ENCODE measurements at places on chromosomes 5 and 9.

- H3K27ac ChIP-seq, result peak overlapping the region; percentile 89
- no peak for DNase-seq
- no peaks in the 10 kb centered on the region for H3K27me3 ChIP-seq
- H3K36me3 ChIP-seq, result no peaks in the 10 kb centered on the region
- H3K4me3 ChIP-seq, result peak overlapping the region; percentile 52
These were observed 758 bp upstream of the PDCD1LG2 start for GRCh38 chr9:5509573-5509972.

- H3K27me3 ChIP-seq, result peaks cover 5% of the 10 kb centered on the region
- no peaks in the 10 kb centered on the region for H3K36me3 ChIP-seq
- DNase-seq, result no peak
- no peak overlapping the region for H3K4me3 ChIP-seq
- no peak overlapping the region for H3K27ac ChIP-seq
These were observed 23.1 kb upstream of the CFAP157 start for GRCh38 chr9:127683723-127684122.

DNA sequence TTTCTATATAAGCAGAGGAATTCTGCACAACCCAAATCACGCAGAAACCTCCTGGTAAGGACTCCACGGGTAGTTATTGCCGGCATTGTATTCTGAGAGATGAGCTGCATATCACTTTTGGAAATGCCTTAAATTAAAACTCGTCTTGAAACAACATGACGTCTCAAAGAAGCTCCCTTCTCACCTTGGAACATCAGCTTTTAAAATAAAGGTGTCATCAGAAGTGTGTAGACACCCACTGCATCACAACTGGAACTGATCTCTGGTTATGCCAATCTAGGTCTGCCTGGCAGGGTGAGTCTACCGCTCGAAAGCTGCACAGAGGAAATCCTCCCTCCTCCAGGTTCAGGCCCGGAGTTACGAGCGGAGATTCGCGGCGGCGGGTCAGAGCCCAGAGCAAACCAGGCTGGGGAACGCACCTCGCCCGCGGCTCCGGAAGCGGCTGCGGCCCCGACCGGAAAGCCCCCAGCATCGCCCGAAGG lies 974 bp upstream of the SLC12A2 start:
- H3K27me3 ChIP-seq, result no peaks in the 10 kb centered on the region
- H3K4me1 ChIP-seq, result peaks cover 56% of the 10 kb centered on the region
- peak overlapping the region; percentile 82 for H3K4me3 ChIP-seq
- peaks cover 29% of the 10 kb centered on the region for H3K36me3 ChIP-seq

DNA sequence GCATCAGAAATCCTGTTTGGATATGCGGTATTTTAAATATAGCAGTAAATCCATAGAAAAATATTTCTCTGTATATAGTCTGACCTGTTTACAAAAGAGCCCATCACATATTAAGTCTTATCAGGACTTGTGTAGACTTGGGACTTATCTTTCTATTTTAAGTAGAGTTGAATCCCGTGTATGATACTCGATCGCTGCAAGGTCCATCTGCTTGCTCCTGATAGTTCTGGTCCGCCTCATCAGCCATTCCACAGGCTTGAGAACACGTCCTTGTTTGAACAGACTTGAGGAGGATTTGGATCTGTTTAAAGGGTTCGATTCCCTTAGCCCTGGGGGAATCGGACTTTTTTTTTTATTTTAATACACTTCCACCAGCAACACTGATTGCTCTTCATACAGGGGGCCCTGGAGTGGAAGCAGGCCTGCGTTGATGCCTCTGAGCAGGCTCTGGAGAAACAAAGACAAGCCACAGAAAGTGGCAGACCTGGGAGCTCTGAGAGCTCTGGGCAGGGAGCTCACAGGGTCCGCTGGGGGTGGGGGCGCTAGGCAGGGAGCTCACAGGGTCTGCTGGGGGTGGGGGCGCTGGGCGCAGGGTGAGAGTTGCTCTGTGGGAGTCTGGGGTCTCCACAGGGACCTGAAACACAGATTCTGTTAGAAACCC lies 112.2 kb downstream of the MVB12B start:
- H3K27me3 ChIP-seq, result no peaks in the 10 kb centered on the region
- no peak overlapping the region for H3K4me3 ChIP-seq
- H3K36me3 ChIP-seq, result peaks cover 9% of the 10 kb centered on the region
- no peak overlapping the region for H3K27ac ChIP-seq

DNA sequence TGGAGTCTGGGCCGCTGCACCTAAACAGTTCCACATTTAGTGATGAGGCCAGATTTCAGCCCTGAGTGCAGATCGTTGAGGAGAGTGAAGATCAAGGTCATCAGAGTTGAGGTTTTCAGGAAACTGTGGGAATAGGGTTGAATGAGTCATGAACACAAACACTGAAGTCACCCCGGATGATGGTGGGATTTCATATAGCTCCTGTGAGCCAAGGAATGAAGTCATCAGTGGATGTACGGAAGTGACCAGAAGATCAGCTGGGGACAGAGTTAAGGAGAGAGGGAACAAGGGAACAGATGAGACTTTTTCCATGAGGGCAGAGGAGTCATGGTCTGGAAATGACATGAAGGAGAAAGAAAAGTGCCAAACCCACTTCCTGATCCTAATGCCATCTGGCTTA lies 36.5 kb downstream of the PALM2AKAP2 start:
- H3K36me3 ChIP-seq, result no peaks in the 10 kb centered on the region
- H3K4me1 ChIP-seq, result no peaks in the 10 kb centered on the region
- H3K27ac ChIP-seq, result no peak overlapping the region
- H3K27me3 ChIP-seq, result no peaks in the 10 kb centered on the region
- H3K4me3 ChIP-seq, result no peak overlapping the region

DNA sequence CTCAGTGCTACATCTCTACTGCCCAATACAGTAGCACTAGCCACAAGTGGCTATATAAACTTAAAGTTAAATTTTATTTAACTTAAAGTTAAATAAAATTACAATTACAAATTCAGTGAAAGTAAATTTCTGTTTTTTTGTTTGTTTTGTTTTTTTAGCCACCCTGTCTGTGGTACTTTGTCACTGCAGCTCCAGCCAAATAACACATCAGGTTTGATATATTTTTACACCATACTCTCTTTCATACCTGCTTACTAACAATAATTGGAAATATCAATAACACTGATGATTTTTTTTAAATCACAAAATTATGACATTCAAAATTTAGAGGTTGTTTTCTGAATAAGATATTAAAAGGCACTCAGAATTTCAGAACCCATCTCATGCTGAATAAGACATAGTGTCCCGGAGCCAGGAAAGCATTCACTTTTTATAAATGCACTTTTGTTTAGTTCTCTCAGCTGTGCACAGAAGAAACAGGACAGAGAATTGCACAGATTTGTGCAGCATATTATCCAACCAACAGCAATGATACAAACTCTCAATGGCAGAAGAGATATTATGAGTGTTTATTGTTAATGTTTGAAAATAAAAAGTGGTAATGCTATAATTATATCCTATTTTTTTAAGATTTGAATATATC lies 92.6 kb downstream of the EDIL3 start:
- no peak for DNase-seq
- H3K27ac ChIP-seq, result no peak overlapping the region
- no peaks in the 10 kb centered on the region for H3K36me3 ChIP-seq
- H3K4me3 ChIP-seq, result no peak overlapping the region

DNA sequence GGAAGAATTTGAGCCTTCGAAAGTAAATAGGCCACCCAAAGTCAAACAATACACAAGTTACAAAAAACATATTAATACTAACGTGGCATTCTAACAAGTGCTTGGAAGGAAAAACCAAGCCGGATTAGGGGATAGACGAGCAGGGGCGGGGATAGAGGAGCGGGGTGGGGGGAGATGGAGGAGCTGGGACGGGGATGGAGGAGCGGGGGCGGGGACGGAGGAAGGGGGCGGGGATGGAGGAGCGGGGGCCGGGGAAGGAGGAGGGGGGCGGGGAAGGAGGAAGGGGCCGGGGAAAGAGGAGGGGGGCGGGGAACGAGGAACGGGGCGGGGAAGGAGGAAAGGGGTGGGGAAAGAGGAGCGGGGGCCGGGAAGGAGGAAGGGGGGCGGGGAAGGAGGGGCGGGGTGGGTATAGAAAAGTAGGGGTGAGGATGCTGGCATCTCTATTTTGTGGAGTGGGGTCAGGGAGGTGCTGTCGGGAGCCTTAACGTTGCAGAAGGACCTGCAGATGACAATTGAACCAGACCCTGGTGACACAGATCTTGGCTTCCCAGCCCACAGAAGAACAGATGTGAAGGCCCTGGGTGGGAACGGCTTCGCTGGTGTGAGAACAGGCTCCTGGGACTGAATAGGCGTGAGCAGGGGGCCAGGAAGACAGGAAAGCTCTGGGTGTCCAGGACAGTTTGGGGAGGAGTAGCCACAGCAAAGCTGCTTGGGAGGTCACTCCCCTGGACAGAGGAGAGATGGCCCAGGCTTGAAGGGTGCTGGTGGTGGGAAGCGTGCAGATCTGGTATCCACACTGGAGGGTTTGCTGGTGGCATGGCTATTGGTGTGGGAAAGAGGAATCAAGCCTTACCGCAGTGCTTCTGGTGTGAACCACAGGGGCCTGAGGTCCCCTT lies 233.3 kb upstream of the DAP start:
- DNase-seq, result no peak
- H3K27ac ChIP-seq, result no peak overlapping the region
- H3K4me3 ChIP-seq, result no peak overlapping the region
- H3K4me1 ChIP-seq, result no peaks in the 10 kb centered on the region

- no peak for DNase-seq
- H3K27me3 ChIP-seq, result peaks cover 29% of the 10 kb centered on the region
- no peaks in the 10 kb centered on the region for H3K36me3 ChIP-seq
- H3K27ac ChIP-seq, result no peak overlapping the region
These were observed 571.9 kb downstream of the PDE4D start for GRCh38 chr5:59321642-59322041.

GRCh38 chr9:37925786-37926736 lies 22.1 kb upstream of the SLC25A51 start:
- H3K27ac ChIP-seq, result no peak overlapping the region
- H3K4me3 ChIP-seq, result no peak overlapping the region
- DNase-seq, result no peak
- H3K4me1 ChIP-seq, result peaks cover 2% of the 10 kb centered on the region
- H3K27me3 ChIP-seq, result peaks cover 35% of the 10 kb centered on the region
- no peaks in the 10 kb centered on the region for H3K36me3 ChIP-seq

DNA sequence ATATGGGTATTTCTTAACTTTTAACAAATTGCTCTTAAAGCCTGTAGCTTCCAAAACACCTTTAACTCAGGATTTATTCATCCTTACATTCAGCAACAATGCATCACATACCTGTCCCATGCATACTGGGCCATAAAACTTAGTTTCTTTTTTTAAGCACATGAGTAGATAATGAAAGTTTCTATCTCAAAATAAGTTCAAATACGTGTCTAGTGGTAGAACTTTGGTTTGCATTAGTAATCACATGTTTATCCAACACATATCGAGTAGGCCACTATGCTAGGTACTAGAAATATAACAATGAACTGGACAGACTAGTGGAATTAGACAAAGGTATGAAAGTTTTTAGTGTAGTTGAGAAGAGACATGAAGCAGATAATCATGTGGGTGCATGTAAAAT lies 99.6 kb downstream of the DOCK2 start:
- H3K36me3 ChIP-seq, result peaks cover 38% of the 10 kb centered on the region
- peak overlapping the region; percentile 69 for H3K27ac ChIP-seq
- H3K4me3 ChIP-seq, result no peak overlapping the region
- no peaks in the 10 kb centered on the region for H3K27me3 ChIP-seq

GRCh38 chr5:177568326-177568725 lies 14.0 kb upstream of the FAM193B start:
- peaks cover 44% of the 10 kb centered on the region for H3K27me3 ChIP-seq
- no peak overlapping the region for H3K4me3 ChIP-seq
- H3K27ac ChIP-seq, result no peak overlapping the region
- no peak for DNase-seq
- peaks cover 2% of the 10 kb centered on the region for H3K36me3 ChIP-seq
- no peaks in the 10 kb centered on the region for H3K4me1 ChIP-seq

DNA sequence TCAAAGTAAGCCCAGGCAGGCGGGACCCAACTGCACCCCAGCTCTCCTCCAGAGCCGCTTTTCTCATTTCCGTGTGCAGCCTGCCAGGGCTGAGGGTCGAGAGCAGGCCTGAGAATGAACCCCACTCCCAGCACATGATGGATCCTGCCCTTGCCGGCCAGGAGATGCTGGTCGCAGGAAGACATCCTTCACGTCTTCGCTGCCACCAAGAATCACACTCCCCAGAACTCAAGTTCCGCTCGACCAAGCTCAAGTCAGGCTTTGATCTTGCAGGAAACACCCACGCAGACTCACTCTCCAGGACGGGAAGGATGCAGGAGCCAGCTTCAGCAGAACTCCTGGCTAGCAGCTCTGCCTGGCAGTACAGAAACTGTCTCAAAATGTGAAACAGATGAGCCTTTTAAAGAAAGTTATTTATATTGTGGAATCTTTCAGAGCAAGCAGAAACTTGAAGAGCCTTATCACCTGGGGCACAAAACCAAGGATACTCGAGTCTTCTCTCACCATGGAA lies 102.4 kb downstream of the ROR2 start:
- no peak overlapping the region for H3K27ac ChIP-seq
- no peak for DNase-seq
- H3K4me1 ChIP-seq, result peaks cover 12% of the 10 kb centered on the region
- no peak overlapping the region for H3K4me3 ChIP-seq

- H3K4me3 ChIP-seq, result no peak overlapping the region
- H3K27me3 ChIP-seq, result peaks cover 52% of the 10 kb centered on the region
- no peak for DNase-seq
- no peaks in the 10 kb centered on the region for H3K4me1 ChIP-seq
- no peak overlapping the region for H3K27ac ChIP-seq
These were observed 11.2 kb upstream of the PPIC start for GRCh38 chr5:123047706-123048105.
